ENCODE measurements at places on chromosomes 7 and 10. TPM values are rescaled to one million over a fixed set of nuclear protein-coding genes. Genes with fewer than 3 reads are reported as not detected.

DNA sequence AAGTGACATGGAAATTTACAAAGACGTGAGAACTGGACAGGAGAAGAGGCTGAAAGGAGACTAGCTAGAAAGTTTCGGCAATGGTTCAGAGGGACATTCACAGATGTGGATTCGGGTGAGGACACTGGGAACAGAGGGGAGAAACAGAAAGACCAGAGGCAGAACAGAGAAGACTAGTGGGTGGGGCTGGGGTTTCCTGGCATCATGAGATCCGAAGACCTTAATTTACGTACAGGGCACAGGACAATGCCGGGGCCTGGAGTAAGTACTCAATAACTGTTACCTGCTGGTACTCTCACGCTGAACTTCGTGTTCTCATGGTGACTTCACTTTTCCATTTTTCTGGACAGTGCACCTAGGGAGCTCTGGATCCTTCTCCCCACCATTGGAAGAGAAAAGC is 53.5 kb downstream of the VOPP1 start:
- DNase-seq = no peak

- peak; percentile 30 for DNase-seq
These were observed 25.5 kb downstream of the VOPP1 start for GRCh38 chr7:55546814-55547213.

GRCh38 chr10:55740110-55740509 is 620.9 kb downstream of the ZWINT start:
- DNase-seq = no peak

DNA sequence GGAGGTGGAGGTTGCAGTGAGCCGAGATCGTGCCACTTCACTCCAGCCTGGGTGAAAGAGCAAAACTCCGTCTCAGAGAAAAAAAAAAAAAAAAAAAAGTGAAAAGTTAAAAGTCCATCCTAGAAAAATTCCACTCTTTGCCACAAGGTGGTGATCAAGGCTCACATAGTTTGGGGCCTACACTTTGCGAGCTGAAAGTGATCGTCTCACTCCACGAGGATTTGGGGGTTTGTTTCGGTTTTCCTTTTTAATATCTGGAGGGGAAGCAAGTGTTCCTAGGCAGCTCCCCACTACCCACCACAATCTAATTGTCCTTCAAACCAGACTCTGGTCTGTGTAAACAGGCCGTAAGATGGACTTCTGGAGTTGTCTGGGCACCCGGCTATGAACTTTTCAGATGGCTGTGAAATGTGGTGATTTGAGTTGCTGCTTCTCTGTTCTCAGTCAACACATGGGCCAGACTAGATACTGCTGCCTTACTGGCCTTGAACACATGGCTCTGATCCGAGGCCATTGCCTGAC is 27.1 kb downstream of the PRLHR start:
- DNase-seq = peak; percentile 49

DNA sequence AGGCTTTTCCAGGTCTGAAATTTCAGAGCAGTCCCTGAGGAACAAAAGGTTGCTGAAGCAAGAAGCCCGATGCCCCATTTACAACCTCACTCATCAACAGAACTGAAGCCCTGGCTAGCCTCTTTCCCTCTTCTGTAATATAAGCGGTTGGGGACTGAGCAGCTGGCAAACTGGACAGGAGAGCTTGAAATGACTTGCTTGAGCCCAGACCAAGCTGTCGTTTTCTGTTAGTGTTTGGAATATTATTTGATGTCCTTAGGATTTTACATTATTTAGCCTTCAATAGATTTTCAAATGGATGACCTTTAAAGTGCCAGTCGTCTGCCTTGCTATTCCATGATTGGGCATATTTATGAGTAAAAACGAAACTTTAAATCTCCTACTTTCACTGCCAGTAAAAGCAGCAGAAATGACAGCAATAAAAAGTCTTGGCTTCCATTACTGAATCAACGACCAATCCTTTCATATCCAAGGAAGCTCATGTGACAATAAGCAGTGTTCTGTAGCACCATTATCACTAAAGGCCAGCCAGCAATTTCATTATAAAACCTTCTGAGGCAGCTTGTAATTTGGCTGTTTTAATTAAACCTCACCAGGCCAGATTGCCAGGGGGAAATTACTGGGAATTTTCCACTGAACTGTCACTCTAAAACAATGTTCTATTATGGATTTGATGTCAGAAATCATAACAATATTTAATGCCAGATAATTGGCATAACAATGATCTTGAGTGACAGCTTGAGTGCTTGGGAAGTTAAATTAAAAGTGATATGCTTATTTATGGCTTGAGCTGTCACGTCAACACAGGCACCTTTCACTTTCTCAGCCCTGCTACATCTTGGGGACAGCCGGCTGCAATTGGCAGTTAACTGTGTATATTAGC is 85.9 kb downstream of the LSMEM1 start:
- no peak for DNase-seq

- DNase-seq = peak; percentile 5
These were observed 171.5 kb upstream of the SP4 start for GRCh38 chr7:21256310-21256877.

DNA sequence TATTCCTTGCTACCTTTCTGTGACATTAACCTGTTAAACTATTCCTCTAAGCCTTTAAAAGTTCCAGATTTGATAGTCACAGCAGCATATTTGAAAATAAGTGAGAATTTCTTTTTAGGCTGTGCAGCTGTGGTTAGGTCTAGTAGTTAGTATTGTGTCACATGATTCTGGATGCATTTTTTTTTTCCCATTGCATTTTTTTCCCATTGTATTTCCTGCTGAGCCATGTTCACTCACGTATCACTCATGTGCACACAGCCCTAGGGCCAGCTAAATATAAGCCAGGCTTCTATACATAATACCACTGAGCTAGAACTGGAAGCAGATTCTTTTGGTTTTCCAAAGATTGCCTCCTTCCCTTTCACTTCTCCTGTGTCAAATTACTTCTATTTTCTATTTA is 37.4 kb downstream of the DNAJC9 start:
- DNase-seq = no peak

DNA sequence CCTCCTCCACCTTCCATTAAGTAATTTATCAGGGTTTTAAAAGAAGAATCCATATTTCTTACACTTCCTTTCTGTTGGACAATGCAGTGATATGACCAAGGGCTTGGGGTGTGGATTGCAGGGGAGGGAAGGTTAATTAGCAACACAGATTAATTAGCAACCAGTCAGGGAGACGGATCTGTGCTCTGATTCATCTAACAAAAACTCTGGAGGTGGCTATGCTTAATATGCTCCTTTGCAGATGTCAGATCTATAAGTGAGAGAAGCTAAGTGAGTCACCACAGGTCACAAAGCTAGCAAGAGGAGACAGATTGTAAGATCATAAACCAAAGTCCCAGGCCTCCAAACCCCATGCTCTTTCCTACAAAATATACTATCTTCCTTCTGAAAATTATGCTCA is 178.8 kb upstream of the ITGB1 start:
- DNase-seq = no peak

GRCh38 chr10:92712016-92712889 is 22.5 kb downstream of the HHEX start:
- no peak for DNase-seq

DNA sequence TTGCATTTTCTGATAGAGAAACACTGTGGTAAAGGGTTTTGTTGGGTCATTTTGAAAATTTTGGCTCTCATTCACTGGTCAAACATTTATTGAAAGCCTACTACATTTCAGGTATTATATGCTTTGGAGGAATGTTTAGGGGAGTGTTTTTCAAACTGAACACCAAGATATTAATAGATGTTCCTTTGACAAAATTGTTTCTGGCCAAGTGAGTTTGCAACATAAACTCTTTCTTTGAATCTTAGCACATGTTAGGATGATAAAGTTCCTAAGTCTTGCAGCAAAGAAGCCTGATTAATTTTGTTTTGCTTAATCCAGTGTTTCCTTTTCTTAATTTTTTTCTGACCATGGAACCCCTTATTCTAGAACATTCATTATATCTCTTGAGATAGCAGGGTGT is 232.5 kb upstream of the PHYHIPL start:
- DNase-seq = no peak

- no peak for DNase-seq
These were observed 269.6 kb upstream of the NEBL start for GRCh38 chr10:21166557-21167287.

DNA sequence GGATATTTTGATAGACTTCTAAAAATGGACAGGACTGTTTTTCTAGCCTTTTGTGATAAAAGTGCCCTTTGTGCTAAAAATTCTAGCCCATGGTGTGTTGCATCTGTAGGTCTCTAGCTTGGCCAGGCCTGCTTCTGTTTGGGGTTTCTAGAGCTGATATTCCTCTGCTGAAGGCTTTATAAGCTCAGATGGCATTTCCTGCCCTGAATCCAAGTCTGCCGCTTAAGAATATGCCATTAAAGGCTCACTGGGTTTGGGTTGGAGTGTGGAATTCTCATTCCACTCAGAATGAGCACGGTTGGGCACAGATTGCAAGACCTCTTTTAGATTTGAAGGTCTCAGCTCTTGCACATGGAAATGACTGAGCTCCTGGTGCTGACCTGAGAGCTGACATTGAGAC is 49.4 kb upstream of the IGFBP3 start:
- no peak for DNase-seq

DNA sequence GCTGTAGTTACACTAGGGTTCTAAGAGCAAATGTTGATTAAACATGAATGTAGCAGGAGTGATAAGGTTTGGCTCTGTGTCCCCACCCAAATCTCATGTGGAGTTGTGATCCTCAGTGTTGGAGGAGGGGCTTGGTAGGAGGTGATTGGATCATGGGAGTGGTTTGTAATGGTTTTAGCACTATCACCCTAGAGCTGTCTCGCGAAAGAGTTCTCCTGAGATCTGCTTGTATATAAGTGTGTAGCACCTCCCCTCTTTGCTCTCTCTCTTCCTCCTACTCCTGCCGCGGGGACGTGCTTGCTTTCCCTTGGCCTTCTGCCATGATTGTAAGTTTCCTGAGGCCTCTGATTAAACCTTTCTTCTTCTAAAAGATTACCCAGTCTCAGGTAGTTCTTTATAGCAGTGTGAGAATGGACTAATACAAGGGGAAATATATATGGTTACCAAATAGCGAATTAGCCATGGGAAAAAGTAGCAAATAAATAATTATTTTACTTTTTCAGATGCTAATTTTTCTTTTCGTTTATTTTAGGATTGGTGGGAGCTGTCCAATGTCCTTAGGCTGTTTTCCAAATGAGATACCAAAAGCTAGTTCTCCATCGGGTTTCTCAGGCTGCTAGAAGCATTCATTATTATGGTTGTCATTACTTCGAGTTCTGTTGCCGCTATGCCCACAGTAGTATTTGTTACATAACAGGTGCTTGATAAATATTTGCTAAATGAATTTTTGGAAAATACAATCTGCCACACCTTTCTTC is 58.7 kb downstream of the PTEN start:
- DNase-seq = no peak

DNA sequence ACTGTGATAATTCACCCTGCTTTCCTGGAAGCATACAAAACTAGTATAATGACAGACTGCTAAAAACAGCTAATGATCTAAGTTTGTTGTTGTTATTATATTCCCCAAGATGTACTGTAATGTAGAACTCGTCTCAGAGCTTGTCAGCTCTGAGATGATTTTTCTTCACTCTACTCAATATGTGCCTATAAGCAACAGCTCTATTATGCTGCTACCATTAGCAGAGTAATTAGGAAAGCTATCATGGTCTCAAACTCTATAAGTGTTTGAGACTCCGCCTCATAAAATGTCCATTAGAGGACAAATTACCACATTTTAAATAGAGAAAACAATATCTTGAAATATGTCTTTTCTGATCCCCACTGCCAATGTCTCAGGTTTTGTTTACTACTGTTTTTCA is 476.5 kb upstream of the PCDH15 start:
- DNase-seq = no peak

GRCh38 chr7:70808876-70809275 is 323.1 kb upstream of the GALNT17 start:
- DNase-seq = no peak

DNA sequence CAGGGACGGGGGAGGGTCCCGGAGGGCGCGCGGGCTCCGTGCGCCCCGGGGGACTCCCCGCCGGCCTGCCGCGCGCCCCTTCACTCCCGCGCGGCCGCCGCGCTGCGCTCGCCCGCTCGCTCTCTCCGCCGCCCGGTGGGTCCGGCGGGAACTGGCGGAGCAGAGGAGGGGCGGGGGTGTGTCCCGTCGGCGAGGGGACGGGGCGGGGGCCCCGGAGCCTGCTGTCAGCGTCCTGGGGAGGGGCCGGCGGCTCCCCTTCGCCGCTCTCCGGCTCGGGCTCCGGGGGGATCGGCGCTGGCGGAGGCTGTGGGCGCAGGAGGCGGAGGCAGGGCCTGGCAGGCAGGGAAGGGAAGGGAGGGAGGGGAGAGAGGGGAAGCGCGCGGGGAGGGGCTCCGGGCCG is at the start of gene SH3PXD2A:
Gene SH3PXD2A, minus strand, starts transcription at position 153 of the 400 bp plus-strand sequence. CDS start 310 bp downstream, outside the sequence.
- no peak for DNase-seq

DNA sequence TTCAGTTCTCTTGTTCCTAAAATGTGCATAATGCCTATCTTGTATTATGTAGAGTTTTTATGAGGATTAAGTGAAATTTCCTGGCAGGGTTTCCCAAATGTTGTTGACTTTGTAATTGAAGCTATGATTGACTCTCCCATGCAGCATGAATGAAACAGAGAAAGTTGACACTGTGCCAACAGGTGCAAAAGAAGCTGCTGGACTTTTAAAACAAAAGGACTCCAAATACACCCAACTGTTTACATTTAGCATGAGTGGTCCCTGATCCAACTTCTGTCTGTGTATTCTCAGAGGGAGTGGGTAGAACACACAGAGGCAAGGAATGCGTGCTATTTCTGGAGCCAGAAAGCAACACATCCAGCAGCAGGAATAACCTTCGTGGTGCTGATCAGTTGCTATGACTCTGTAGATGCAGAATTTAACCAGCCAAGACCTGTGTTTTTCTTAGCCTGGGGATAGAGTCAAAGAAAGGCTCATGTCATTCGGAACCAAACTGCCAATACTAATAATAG is 14.4 kb upstream of the RBM20 start:
- DNase-seq = no peak

DNA sequence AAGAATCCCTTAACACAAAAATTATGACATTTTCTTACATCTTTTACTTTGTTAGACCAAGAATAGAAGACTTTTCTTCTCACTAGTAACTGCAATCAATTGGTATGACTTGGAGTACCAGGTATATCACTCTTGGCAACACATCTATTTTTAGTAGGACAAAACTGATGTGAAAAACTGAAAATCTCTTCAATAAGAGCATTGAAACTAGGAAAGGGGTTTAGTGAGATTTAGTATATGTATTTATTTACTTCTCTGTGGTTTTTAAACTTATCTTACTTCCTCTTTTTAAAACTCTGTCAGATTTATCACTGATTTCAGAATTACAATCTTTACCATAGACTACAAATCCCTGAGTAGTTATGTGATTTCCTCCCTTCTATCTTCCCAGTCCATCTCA is 366.2 kb downstream of the PCDH15 start:
- DNase-seq = no peak

- DNase-seq = no peak
These were observed 17.4 kb downstream of the PDE6C start for GRCh38 chr10:93629647-93630305.

Gene ZNF107
- 10.2 TPM for total RNA-seq

Gene GPER1
- total RNA-seq = 0.08 TPM

Gene GNAT3
- total RNA-seq = not detected

Gene SPDYE2
- not detected for total RNA-seq

Gene ASZ1
- not detected for total RNA-seq

Gene HOXA4
- total RNA-seq = not detected

Gene ARL3
- total RNA-seq = 4.8 TPM

Gene CTAGE4
- 0.29 TPM for total RNA-seq

Gene CLRN3
- total RNA-seq = not detected

Gene EBLN1
- not detected for total RNA-seq

Gene GTF2IRD2
- total RNA-seq = 6.5 TPM
